ENCODE measurements at places on chromosomes 11 and 22. TPM values are rescaled to one million over a fixed set of nuclear protein-coding genes. Genes with fewer than 3 reads are reported as not detected.

CALCA gene
- total RNA-seq: not detected

ZBED5 gene
- total RNA-seq: 45.5 TPM

- no peak for DNase-seq
Observed at GRCh38 chr11:71284525-71285092, 32.2 kb upstream of the SHANK2 start.

DNA sequence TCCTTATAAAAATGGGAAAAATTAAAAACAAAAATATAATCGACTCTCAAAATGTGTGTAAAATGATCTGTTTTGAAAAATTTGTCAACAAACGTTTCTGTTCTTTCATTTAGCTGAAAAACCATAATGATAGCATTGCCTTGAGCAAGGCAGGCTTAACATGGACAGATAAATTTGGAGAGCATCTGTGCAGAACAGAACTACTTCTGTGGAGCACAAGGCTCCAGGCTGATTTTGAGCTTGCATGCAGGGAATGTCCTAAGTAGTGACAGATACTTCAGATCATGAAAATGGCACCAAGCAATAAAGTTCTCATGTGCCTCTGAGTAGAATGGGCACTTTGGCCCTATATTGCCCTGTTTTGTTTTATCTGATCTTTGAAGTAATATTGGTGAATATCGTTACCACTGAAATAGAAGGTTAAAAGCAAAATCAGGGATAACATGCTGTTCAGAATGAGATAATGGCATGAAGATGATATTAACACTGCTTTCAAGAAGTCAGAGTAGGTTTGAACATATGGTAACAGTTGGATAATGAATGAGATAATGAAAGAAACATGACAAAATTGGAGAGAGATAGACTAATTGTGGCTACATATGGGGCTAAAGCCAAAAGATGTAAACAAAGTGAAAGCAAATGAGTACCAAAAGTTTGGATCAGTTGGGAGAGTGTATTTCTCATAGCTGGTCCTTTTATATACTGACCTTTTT, 730.5 kb upstream of the CCDC179 start:
- DNase-seq: no peak

DNA sequence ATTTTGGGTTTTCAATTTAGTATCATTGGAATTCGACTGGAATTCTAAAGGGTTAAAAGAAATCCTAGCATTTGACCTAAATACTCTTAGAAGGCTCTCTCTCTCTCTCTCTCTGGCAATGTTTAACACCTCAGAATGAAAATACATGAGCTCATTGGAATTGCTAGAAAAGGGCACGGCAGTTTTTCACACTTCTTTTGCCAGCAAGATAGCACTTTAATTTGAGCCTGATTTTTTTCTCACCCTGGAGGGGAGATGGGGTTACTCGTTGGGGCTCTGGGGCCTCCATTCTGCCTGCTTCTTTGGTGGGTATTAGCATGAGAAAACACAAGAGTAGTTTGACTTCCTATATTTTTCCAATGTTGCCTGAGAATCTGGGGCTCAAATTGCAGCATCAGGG, 22.8 kb upstream of the CLMP start:
- no peak for DNase-seq

DNA sequence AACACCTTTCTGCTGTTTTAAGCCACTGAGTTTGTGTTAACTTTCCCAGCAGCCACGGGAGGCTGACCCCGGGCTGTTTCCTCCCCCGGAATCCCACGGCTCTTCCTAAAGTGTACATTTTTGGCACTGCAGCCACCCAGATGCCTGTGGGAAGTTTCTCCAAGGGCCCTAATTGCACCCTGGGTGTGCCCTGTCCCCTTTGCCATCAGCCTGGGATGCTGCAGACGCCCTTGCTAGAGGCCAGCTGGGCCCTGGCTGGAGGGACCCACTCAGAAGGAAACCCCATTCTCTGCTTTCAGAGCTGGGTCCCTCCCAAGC, 883.3 kb downstream of the BRD1 start:
- no peak for DNase-seq

- DNase-seq: no peak
Observed at GRCh38 chr11:9784602-9785315, 120.9 kb downstream of the SWAP70 start.

DNA sequence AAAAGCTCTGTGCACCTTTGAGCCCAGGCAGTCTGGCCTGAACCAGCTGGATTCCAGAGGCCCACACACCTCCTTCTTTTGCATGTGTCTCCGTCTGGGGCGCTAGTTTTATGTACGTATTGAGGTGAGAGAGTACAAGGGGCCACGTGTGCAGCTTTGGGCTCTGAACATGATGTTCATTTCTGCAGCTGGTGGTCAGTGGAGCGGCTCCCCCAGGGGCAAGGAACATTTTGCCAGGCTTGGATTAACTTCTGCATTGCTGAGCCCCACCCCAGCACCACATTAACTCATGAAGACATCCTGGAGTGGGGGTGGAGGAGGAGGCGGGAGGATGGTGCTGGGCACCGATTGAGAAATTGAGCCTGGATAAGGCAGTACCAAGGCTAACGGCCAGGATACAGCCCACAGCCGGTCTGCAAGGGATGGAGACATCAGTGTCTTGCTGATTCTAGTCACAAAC, 13.8 kb downstream of the USP2 start:
- no peak for DNase-seq

All from lower lobe of right lung (tissue), 2 donors.